ENCODE measurements at places on chromosomes 12 and 14.

DNA sequence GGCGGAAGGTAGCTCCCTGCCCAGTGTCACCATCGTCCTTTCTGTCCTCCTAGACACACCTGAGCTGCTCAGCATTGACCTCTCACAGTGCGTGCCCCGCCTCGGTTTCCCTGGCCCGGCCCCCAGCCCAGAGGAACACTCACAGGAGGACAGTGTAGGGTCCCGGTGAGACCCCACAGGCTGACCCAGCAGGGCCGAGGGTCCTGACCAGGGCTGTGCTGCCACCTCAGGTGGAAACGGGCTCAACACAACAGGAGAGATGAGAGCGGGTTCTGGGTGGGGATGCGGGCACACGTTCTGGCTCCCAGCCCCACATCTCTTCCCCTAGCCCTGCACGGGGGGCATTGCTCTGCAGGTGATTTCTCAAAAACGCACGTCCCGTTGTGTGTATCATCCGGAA is 98.1 kb downstream of the PIWIL1 start:
- no peak for DNase-seq

DNA sequence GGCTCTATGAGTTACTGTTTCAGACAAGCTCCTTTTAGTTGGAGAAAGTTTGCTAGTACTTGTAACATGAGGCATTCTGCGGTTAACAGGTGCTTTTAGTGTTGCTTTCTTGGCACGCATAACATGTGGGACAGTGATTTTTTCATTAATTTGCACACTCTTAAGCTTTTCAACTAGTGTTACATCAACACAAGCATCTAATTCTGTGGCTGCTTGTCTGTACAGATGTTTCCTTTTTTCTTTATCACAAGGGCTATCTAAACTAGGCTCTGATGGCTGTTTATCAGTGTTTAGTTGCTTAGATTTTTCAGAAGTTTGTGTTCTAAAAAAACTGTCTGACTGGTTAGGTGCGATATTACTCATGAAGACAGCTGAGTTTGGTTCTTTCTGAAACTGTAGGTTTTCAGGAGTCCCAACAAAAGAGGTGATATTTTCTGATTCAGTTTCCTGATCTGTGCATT is 120.1 kb downstream of the RALGAPA1 start:
- no peak for DNase-seq

GRCh38 chr12:6341417-6342139 is at the start of gene TNFRSF1A:
Gene TNFRSF1A, minus strand, starts transcription at chr12:6342076. Its CDS starts 262 bp downstream, at chr12:6341814.
- DNase-seq: peak; percentile 88

- no peak for DNase-seq
Observed at GRCh38 chr12:131063413-131063812, 109.7 kb downstream of the ADGRD1 start.

GRCh38 chr14:54175298-54175942 is 218.8 kb upstream of the BMP4 start:
- DNase-seq: peak; percentile 94

- no peak for DNase-seq
Observed at GRCh38 chr12:111409403-111409779, 3.7 kb downstream of the SH2B3 start.

GRCh38 chr12:95114766-95115405 is 41.5 kb upstream of the NR2C1 start:
- DNase-seq: no peak

DNA sequence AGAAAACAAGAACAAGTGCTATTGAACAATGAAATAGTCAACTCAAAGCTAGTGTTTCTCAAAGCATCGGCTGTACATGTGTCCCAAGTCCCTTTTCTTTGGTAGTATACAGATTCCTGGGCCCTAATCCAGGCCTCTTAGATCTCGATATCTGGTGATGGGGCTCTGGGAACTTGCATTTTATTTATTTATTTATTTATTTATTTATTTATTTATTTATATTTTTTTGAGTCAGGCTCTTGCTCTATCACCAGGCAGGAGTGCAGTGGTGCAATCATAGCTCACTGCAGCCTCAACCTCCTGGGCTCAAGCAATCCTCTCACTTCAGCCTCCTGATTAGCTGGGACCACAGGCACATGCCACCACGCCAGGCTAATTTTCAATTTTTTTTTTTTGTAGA is 17.1 kb downstream of the SYNDIG1L start:
- DNase-seq: no peak

DNA sequence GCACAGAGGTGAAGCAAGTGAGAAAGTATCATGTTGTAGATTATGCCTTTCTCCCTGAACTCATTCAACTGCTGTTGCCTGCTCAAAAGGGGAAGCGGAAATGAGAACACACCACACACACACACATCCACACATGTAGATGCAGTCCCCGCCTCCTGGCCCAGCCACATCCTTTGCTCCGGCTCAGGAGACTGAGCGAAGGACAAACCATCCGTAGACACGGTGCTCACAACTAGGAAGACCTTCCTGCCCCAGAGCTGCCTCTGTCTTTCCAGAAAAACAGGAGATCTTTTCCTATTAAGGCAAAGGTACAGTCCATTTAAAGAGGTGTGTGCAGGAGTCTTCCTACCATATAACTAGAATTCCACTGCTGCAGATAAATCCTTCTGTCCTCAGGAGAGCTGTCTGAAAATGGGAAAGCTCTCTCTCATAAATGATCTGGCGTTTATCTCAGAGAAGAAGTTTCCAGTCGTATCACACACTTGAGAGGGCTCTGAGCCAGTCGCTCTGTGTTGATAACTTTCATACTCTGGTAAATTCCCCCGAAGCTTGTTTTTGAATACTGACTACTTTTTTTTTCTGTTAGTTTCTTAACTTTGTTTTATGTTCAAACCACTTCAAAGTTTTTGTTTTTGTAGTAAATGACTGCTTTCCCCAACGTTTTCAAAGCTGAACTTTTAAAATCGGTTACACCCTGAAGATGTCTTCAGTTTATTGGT is at the start of gene TESPA1:
TSS of gene TESPA1 (minus strand) at position 105 of the 719 bp plus-strand sequence. CDS start 10,200 bp downstream, outside the sequence.
- DNase-seq: no peak

- DNase-seq: no peak
Observed at GRCh38 chr14:51529736-51530135, 122.0 kb upstream of the FRMD6 start.

DNA sequence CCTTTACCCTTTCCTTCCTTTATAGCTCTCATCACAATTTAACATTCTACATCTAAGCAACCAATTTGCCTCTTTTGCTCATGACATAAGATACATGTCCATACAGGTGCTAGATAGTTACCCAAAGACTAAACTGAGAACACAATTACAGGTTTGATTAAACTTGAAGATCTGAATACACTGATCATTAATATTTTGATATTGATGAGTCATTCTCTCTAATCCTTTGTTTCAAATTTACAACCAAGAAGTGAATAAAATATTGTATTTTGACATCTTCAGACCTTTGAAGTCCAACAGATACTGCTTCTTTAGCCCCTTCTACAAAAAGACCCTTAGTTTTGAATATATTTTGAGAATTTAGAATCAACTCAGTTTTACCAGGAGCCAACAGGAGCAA is 2.6 kb downstream of the NAP1L1 start:
- no peak for DNase-seq

- DNase-seq: no peak
Observed at GRCh38 chr12:106332536-106332935, 25.0 kb upstream of the POLR3B start.

- peak; percentile 84 for DNase-seq
Observed at GRCh38 chr14:67571275-67571990, 28.6 kb downstream of the PIGH start.

DNA sequence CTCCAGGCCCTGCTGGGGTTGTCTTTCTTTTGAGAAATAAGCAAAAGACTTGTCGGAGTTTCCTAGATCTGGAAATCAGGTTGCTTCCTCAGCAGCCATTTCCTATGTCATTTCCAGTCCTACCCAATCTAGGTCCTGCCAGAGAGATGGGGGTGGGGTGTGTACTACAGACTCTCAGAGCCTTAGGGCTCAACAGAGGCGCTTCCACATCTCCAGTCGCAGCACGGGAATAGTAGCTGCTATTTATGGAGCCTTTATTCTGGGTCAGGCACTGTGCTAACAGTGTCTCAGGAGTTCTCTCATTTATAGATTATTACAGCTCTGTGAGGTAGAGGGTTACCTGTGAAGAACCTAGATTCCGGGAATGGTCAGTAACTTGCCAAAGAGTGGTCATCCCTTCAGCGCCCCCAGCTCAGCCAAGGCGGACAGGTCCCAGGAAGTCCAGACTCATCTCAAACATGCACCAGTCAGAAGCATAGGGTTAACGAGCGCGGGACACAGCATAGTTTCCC is 21.9 kb downstream of the DHRS2 start:
- DNase-seq: no peak

- no peak for DNase-seq
Observed at GRCh38 chr12:44531320-44531971, 344.7 kb downstream of the NELL2 start.

- DNase-seq: no peak
Observed at GRCh38 chr14:95760596-95760995, 46.7 kb upstream of the TCL1A start.

GRCh38 chr14:74488786-74489397 is 4.2 kb downstream of the NPC2 start:
- no peak for DNase-seq

DNA sequence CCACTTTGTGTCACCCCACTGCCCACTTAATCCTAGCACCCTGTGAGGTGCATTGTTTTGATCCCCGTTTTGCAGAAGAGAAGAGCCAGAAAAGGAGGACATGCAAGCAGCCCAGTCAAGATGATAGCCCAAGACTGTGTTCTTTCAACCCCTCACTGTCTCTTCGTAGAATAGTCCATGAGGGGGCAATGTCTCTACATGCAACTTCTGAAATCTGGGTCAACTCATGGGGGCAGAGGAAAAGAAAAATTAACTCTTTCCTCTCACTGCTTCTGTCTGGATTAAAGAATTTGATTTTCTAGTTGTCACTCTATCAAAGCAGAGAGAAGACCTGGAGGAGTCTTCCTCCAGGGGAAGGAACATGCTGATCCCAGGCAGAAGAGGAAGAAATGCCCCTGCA is 229.6 kb upstream of the NOS1 start:
- no peak for DNase-seq

DNA sequence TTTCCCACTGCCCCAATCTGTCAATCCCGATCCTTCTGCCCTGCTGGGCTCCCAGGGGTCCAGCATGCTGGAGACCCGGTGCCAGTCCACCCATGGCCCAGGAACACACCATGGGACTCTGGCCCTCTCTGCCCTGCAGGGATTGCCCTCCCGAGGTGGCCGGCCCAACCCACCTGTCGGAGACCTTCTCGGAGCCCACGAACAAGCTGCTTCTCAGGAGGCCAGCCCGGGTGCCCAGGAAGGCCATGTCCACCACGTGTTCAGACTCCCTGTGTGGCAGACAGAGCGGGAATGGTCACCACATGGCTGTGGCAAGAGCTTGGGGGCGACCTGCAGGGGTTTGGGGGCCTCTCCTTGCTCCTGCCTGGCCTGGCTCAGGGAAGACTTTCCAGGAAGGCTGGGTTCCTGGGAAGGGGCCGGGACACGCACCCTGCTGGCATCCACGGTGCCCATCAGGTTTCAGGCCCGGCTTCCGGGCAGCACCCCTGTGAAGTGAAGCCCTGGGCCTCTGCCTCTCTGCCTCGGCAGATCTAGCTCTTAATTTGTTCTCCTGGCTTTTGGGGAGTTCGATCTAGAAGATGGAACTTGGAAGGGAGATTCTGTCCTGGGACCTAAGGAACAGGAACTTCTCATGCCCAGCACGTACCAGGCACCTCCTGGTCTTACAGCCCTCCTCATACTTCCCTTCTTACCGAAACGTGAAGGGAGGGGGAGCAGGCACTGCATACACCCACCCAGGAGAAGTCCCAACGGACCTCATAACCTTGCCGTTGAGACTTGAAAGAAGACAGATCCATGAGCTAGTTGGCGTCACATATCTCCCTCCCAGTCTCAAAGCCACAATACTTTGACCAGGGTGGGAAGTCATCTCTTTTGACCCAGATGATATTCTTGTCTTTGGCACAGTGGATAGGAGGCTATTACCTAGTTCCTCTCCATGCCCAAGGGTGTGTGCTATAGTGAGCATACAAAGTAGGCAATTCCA is 26.3 kb downstream of the LRTM2 start:
- no peak for DNase-seq

DNA sequence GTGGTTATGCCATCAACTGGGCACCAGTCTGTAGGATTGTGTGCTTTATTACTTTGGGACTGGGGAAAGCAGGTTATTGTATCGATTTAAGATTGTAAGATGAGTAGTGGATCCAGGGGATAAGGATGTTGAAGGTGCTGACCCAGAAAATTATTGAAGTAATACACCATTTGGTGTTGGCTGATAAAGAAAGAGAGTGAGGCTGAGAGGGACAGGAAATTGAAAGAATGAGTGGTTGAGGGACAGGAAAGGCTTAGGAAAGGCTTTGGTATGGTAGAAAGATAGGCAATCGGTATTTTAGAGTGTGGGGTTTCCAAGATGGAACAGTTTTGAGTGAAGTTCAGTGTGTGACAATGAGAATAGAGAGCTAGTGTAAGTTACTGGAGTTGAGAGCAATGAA is 12.3 kb downstream of the PPHLN1 start:
- DNase-seq: no peak

GRCh38 chr14:38745861-38746260 is 357.2 kb downstream of the SEC23A start:
- DNase-seq: no peak

- no peak for DNase-seq
Observed at GRCh38 chr12:47190271-47190750, 110.6 kb upstream of the AMIGO2 start.

DNA sequence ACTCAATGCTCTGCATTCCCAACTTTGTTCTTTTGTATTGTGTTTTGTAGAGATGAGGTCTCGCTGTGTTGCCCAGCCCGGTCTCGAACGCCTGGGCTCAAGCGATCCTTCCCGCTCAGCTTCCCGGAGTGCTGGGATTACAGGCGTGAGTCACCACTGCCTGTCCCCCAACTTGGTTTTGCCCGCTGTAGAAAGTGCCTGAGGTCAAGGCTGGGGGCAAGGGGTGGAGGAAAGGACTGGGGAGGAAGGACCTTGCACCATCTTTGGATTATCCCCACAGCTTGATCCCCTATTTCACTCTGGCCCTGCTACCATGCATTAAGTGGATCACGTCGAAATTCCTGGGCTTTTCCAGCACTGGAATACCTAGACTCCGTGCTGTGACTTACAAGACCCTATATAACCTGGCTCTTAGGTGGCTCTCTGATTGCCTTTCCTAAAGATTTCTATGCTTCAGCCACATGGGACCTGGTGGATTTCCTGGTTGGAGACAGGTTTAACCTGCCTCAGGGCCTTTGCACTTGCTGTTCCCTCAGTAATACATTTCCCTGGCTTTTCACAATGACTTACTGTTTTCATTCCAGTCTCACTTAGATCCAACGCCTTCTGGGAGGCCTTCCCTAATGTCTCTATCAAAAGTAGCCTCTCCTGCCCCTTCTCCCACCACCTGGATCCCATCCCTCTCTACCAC is 608 bp upstream of the PIANP start:
- DNase-seq: no peak

DNA sequence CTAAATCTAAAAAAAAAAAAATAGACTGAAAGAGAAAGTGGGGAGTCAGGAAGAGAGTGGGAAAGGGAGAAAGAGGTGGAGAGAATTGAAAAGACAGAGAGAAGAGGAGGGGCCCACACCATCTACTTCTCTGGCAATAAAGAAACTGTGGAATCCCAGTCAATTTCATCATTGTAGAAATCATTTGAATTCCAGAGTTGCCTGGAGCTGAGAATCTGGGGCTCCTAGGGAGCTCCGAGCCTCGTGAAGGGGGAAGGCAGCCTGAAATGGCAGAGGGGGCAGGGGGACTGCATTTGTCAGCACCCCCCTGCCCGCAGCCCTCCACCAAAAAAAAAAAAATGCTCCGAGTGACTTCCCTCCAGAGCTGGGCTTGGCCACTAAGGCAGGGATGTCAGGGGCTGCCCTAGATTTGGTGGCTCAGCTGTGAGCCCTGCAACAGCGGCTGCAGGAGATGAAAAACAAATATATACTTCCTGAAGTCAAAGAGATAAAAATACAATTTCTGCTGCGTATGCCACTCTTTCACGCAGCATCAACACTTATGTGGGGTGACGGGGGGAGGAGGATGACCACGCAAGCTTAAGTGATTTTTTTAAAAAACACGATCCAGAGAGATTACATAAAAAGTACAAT is 80.5 kb downstream of the BCL11B start:
- no peak for DNase-seq
